ENCODE measurements at places on chromosomes 16 and 17. TPM values are rescaled to one million over a fixed set of nuclear protein-coding genes. Genes with fewer than 3 reads are reported as not detected.

GNG13 gene
- total RNA-seq: not detected

DUXB gene
- total RNA-seq: not detected

SLC35G6 gene
- total RNA-seq: not detected

ACSM2A gene
- not detected for total RNA-seq

ZDHHC1 gene
- 8.5 TPM for total RNA-seq

RGS11 gene
- 7.0 TPM for total RNA-seq

OSGIN1 gene
- 28.6 TPM for total RNA-seq

NACA2 gene
- not detected for total RNA-seq

ITGAX gene
- total RNA-seq: not detected

TP53TG3B gene
- total RNA-seq: not detected

EFNB3 gene
- total RNA-seq: 2.2 TPM

TMEM114 gene
- total RNA-seq: not detected

KATNIP gene
- total RNA-seq: 52.7 TPM

DRC3 gene
- total RNA-seq: not detected

GRCh38 chr16:23914946-23915530 lies 79.3 kb downstream of the PRKCB start:
- no peak overlapping the region for H3K27ac ChIP-seq
- no peak overlapping the region for H3K4me3 ChIP-seq
- no peaks in the 10 kb centered on the region for H3K36me3 ChIP-seq
- peak; percentile 23 for DNase-seq

DNA sequence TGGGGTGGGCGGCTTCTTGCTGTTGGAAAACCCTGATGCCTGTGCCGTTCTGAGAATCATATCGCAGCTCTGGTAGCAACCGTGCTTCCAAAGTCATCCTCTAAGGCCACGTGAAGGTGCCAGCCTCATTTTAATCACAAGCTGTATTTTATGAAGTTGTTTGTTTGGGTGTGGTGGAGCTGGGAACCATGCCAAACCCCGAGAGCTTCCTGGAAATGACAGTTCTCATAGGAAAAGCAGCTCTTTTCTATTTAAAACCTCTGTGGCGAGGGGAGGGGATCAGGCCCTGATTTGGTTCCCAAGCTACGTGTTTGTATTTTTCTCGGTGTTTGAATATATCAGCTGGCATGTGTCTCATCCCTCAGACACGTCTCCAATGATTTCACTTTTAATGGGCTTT lies 21.7 kb downstream of the KNOP1 start:
- DNase-seq: peak; percentile 86
- H3K36me3 ChIP-seq: peaks cover 11% of the 10 kb centered on the region
- no peaks in the 10 kb centered on the region for H3K27me3 ChIP-seq
- peaks cover 60% of the 10 kb centered on the region for H3K4me1 ChIP-seq
- no peak overlapping the region for H3K4me3 ChIP-seq

DNA sequence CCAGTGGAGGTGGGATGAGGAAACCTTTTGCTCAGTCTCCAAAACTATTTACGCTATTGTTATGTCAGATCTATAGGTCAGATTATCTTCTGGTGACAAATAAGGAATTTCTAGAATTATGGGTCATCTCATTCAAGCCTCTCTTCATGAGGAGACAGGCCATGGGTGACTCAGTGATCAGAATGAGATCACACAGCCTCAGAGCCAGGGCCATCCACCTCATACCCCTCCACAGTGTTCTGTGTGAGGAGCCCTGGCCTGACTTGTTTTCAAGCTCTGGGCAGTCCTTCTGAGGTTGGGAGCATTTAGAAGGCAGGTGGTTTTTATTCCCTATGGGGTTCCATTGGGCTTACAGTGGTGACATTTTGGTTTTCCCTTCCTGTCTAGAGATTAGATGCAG lies 26.5 kb downstream of the YPEL2 start:
- DNase-seq: no peak
- H3K4me1 ChIP-seq: peaks cover 98% of the 10 kb centered on the region
- H3K27me3 ChIP-seq: no peaks in the 10 kb centered on the region
- peaks cover 49% of the 10 kb centered on the region for H3K36me3 ChIP-seq
- H3K4me3 ChIP-seq: no peak overlapping the region
- peak overlapping the region; percentile 46 for H3K27ac ChIP-seq

GRCh38 chr16:14304891-14305460 lies 233.9 kb downstream of the MRTFB start:
- no peak overlapping the region for H3K27ac ChIP-seq
- H3K36me3 ChIP-seq: no peaks in the 10 kb centered on the region
- no peak for DNase-seq
- peaks cover 50% of the 10 kb centered on the region for H3K4me1 ChIP-seq

- no peak for DNase-seq
- no peaks in the 10 kb centered on the region for H3K27me3 ChIP-seq
- H3K4me3 ChIP-seq: peak overlapping the region; percentile 90
- H3K4me1 ChIP-seq: peaks cover 80% of the 10 kb centered on the region
Observed at GRCh38 chr16:85557083-85557970, 55.8 kb upstream of the GSE1 start.

DNA sequence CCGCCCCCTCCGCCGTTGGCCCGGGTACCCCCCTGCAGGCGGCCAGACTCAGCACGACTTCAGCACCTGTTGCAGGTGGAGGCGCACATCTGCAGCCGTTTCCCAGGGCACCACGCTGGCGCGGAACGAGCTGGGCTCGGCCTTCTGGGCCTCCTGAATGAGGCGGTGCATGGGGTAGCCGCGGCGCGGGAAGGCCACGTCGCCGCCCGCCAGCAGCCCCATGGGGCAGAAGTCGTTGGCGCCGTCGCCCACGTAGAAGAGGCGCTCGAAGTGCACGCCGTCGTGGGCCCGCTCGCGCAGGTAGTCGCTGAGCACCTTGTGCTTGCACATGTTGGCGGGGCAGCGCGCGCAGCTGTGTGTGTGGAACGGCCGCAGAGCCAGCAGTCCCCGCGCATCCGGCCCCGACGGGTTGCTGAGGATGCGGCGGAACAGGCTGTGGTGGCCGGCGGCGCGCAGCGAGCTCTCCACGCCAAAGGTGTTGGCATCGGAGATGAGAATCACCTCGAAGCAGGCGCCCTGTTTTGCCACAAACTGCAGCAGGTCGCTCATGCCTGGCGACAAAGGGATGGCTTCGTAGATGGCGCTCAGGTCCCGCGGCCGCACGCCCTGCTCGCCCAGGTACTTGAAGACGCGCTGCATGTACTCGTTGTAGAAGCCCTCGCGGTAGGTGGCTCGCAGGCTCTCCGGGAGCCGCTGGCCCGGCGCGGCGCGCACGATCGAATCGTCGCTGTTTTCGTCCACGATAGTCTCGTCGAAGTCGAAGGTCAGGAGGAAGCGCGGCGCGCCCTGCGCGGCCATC lies 6.2 kb downstream of the PHOSPHO1 start:
- DNase-seq: peak; percentile 62
- peaks cover 16% of the 10 kb centered on the region for H3K4me1 ChIP-seq
- H3K36me3 ChIP-seq: peaks cover 4% of the 10 kb centered on the region
- H3K4me3 ChIP-seq: peak overlapping the region; percentile 24
- H3K27me3 ChIP-seq: peaks cover 63% of the 10 kb centered on the region

GRCh38 chr16:53605831-53606400 lies 97.7 kb downstream of the RPGRIP1L start:
- no peak overlapping the region for H3K4me3 ChIP-seq
- peaks cover 27% of the 10 kb centered on the region for H3K36me3 ChIP-seq
- no peak overlapping the region for H3K27ac ChIP-seq
- DNase-seq: no peak
- H3K27me3 ChIP-seq: no peaks in the 10 kb centered on the region

GRCh38 chr17:15464231-15464985 lies 3.0 kb downstream of the CDRT4 start:
- H3K4me3 ChIP-seq: no peak overlapping the region
- DNase-seq: peak; percentile 50
- peaks cover 17% of the 10 kb centered on the region for H3K4me1 ChIP-seq
- H3K36me3 ChIP-seq: no peaks in the 10 kb centered on the region
- H3K27me3 ChIP-seq: no peaks in the 10 kb centered on the region

GRCh38 chr17:73090396-73091202 lies 1.9 kb downstream of the SLC39A11 start:
- H3K4me1 ChIP-seq: peaks cover 23% of the 10 kb centered on the region
- peak; percentile 32 for DNase-seq
- H3K4me3 ChIP-seq: no peak overlapping the region
- H3K27me3 ChIP-seq: no peaks in the 10 kb centered on the region
- no peak overlapping the region for H3K27ac ChIP-seq
- H3K36me3 ChIP-seq: peaks cover 31% of the 10 kb centered on the region

DNA sequence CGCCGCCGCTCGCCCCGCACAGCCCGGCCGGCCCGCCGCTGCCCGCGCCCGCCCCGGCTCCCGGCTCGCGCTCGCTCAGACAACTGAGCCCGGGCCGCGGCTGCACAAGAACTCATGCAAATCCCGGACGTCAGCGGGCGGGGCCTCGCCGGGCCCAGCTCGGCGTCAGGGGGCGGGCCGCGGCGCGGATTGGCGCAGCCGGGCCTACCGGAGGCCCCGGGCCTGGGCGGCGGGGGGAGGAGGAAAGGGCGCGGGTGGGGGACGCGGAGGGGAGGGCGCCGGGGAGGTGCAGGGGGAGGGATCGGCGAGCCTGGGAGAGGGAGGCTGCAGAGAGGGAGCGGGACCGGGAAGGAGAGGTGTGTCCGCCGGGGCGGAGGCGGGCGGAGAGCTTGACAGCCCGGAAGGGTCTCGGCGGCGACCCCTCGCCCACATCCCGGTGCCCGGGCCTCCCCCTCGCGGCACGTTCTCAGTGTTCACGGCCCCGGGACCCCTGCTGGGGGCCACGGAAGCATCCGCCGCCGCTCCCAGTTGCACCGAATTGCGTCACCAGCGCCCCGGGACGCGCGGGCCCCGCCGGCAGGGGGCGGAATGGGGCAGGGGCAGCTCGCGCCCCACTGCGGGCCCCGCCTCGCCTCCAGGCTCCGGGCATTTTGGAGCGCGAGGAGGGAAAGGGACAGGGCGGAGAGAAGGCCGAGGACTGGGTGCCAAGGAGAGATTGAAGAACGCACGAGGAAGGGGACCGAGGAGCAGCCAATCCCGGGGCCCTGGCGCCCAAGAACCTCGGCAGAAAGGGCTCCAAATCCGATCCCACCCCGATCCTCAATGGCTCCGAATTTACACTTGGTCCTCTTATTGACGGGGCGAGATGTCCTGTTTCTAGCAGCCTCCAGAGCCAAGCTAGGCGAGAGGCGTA lies at the start of gene CBX4:
TSS of gene CBX4 (minus strand) at position 85 of the 913 bp plus-strand sequence. CDS start 189 bp downstream, outside the sequence.
- peak within 1 kb of the TSS; percentile 99 for H3K27ac ChIP-seq
- DNase-seq: peak; percentile 98
- peaks cover 77% of the 10 kb centered on the region for H3K4me1 ChIP-seq
- H3K4me3 ChIP-seq: peak within 1 kb of the TSS; percentile 77
- peaks cover 10% of the 10 kb centered on the region for H3K36me3 ChIP-seq

DNA sequence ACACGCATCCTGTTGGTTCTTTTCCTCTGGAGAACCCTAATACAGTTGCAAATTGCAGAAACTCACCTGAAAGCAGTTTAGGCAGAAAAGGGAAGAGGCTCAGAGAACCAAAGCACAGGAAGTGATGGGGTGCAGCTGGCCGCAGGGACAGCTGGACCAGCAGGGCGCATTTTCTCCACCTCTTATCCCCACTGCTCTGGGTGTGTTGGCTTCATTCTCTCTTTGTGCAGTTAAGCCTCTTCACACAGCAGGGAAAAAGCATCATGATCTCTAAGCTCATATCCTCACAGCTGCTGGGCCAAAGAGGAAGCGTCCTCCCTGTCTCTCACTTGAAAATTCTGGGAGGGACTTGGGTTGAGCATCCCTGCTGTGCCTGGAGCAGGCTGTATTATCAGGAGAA lies 20.0 kb upstream of the LRRC75A start:
- DNase-seq: peak; percentile 62
- H3K4me1 ChIP-seq: peaks cover 5% of the 10 kb centered on the region
- H3K36me3 ChIP-seq: no peaks in the 10 kb centered on the region
- H3K4me3 ChIP-seq: no peak overlapping the region
- H3K27ac ChIP-seq: no peak overlapping the region

- H3K4me1 ChIP-seq: no peaks in the 10 kb centered on the region
- H3K27me3 ChIP-seq: no peaks in the 10 kb centered on the region
- H3K36me3 ChIP-seq: no peaks in the 10 kb centered on the region
- no peak overlapping the region for H3K27ac ChIP-seq
- no peak for DNase-seq
Observed at GRCh38 chr17:73725794-73726515, 81.7 kb upstream of the SDK2 start.

- no peaks in the 10 kb centered on the region for H3K36me3 ChIP-seq
- peaks cover 56% of the 10 kb centered on the region for H3K4me1 ChIP-seq
- peaks cover 61% of the 10 kb centered on the region for H3K27me3 ChIP-seq
- DNase-seq: peak; percentile 54
- H3K27ac ChIP-seq: no peak overlapping the region
Observed at GRCh38 chr17:6654841-6655731, 3.5 kb downstream of the C17orf100 start.

GRCh38 chr17:28551421-28552175 lies 826 bp downstream of the UNC119 start:
- peaks cover 45% of the 10 kb centered on the region for H3K4me1 ChIP-seq
- peaks cover 44% of the 10 kb centered on the region for H3K36me3 ChIP-seq
- peak overlapping the region; percentile 63 for H3K4me3 ChIP-seq
- DNase-seq: peak; percentile 58

DNA sequence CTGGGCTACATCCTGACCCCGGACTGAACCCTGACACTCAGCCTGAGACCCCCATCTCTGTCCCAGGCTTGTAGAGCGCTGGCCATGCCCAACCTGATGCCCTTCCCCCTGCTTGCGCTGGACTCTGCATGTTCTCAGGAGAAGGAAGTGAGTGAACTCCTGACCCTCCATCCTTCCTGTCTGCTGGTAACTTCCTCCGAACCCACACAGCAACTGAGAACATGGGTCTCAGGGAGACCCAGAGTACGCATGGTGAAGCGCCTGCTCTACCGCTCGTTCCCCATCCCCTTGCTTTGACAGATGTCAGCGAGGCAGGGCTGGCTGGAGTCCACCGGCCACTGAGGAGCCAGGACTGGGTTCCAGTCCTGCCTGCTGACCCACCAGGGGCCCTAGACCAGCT lies 6.1 kb downstream of the CAMKK1 start:
- H3K27me3 ChIP-seq: no peaks in the 10 kb centered on the region
- peak overlapping the region; percentile 83 for H3K27ac ChIP-seq
- H3K36me3 ChIP-seq: peaks cover 38% of the 10 kb centered on the region

DNA sequence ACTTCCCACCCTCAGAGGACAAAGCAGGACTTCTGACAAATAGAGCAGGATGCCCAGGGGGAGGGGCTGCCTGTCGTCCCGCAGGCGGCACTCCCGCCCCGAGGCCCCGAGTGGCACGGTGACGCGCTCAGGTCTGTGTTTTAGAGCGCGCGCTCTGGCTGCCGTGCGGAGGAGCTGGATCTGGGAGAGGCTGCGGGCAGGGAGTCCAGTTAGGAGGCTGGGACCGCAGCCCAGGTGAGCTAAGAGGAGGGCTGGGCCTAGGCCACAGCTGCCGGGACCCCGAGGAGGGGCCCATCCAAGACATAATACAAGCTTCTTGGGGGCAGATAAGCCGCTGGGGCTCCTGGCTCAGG lies 6.4 kb downstream of the DOC2A start:
- H3K27ac ChIP-seq: no peak overlapping the region
- no peak overlapping the region for H3K4me3 ChIP-seq

DNA sequence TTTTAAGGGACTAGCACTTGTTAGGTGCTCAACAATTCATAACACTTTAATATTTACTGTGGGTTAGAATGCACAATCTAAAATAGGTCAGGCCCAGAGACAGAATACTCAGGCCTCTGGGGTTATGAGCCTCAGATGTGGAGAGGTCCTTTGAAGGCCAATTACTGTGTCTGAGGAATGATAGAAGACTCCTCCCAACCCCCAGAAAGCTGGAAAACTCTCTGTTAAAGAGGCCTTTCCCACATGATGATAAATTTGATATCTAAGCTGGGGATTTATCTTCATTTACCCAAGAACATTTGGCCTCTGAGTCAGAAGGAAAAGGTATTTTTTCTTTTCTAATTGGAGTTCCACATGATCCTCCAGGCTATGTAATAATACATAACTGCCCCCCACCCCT lies 41.1 kb upstream of the MMD start:
- no peak overlapping the region for H3K27ac ChIP-seq
- no peaks in the 10 kb centered on the region for H3K4me1 ChIP-seq
- H3K27me3 ChIP-seq: no peaks in the 10 kb centered on the region
- no peak for DNase-seq
- H3K4me3 ChIP-seq: no peak overlapping the region
- H3K36me3 ChIP-seq: no peaks in the 10 kb centered on the region

Data from stomach (tissue), 19 donors.